Stimulated activated CD4-positive, alpha-beta T cell treated with anti-CD3 and anti-CD28 coated beads, Interleukin-1b, Interleukin-23, amount 100 ng/mL, for 24 hours (primary cell): ENCODE measurements at places on chromosomes 16 and 17.

GRCh38 chr16:51755039-51755501 lies 604.0 kb upstream of the SALL1 start:
- no peak for DNase-seq

DNA sequence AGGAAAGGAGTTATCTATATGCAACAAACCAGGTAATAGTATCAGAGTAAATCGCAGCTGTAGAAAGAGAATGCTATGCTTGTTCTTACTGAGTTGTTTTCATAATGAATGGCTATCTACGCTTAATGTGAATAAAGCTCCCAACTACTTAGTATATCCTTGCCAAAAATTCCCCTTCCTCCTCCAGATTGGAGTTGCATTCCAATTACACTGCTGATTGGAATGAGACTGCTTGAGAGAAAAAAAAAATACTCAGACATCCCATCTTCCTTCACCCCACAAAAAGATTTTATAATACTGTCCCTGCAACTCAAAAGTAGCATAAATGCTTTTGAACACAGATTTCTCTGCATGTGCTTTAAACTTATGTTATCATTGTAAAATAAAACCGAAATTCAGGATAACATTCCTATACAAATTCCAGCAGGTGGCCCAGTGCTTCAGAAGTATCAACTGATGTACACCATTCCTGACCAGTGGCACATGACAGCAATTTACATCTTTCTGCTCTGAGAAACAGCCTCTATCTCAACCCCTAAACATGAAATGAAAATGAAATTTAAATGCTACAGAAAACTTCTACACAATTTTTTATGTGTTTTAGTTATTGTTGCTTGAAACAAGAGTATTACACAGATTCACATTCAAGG lies 47.0 kb downstream of the SMURF2 start:
- no peak for DNase-seq

GRCh38 chr16:48560692-48561091 lies 49.3 kb downstream of the N4BP1 start:
- DNase-seq = no peak

- DNase-seq = no peak
These were observed 50.1 kb downstream of the PIMREG start for GRCh38 chr17:6494239-6494941.

- DNase-seq = no peak
These were observed 70.5 kb downstream of the MARF1 start for GRCh38 chr16:15572329-15573001.

- no peak for DNase-seq
These were observed 2.8 kb upstream of the TEFM start for GRCh38 chr17:30908717-30909420.

- DNase-seq = no peak
These were observed 1046.9 kb upstream of the EEF2KMT start for GRCh38 chr16:6144463-6144862.

DNA sequence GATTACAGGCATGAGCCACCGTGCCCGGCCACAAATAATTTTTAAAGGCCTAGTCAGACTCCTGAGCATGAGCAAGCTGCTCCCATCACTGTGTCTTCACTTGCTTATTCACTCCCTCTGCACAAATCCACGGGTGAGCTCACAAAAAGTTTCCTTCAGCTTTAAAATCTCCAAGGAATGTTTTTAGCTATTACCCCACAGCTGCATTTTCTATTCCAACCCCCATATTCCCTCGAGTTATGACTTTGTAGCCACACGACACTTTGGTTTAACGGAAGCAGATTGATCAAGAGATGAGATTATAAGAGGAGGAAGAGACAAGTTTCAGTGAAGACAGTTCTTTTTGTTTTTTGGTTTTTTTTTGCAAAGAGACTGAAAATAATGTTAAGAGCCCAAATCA lies 49.1 kb upstream of the SLC25A19 start:
- no peak for DNase-seq

- no peak for DNase-seq
These were observed 7.4 kb upstream of the TMEM204 start for GRCh38 chr16:1525871-1526607.

- DNase-seq = no peak
These were observed 13.9 kb downstream of the PER1 start for GRCh38 chr17:8138374-8138671.

GRCh38 chr16:75927810-75928209 lies 201.5 kb upstream of the CPHXL start:
- DNase-seq = no peak

- no peak for DNase-seq
These were observed 718 bp downstream of the NDUFAB1 start for GRCh38 chr16:23595246-23595950.

DNA sequence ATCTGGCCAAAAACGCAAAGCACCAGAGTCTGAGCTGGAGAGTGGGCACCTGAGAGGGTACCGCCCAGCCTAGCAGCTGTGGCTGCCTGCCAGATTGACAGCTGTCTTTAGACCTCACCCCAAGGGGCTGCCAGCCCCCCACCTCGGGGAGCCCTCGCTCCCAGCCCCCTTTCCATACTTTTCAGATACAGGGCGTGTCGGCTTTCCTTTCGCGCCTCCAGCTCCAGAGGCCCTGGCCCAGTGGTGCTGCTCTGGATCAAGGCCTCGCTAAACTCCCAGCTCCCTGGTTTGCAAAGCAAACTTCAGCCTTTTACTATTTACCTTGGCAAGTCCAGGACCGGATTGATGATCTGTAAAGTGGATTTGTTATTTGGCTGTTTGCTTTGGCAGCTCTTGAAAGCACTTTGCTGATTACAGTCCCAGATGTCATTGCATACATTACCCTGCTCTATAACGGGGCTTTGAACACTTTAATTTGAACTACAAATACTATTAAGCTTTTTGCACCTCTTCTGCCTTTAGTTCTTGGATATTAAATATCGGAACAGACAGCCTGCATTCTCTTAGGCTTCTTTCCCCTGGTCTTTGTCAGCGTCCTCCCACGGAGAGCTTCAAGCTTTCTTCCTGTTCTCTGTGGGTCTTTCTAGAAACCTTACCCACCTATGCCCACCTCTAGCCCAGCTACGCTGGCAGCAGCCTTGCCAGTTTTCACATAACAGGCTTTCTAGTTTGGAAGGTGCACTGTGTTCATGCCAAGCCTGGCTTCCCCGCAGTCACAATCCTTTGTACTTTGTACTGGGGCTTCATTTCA lies 63.6 kb upstream of the TBX2 start:
- DNase-seq = no peak

DNA sequence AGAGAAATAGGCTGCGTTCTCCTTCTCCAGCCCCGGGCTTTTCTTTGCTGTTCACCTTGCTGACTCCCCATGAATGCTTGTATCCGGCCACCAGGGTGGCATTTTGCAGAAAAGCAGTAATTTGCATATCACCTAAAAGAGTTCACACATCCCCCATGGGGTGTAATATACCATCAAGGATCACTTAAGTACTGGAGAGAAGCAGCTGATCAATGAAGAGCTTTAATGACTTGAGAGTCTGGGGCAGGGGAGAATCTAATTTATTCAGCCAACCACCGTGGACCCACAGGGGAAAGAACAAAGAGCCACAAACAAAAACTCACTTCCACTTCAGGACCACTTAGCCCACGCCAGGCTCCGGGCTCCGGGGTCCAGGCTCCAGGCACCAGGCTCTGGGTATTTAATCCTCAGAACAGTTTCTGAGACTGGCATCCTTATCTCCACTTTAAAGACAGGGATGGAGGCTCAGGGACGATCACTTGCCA lies 33.9 kb upstream of the SEC14L1 start:
- DNase-seq = no peak

GRCh38 chr17:20205609-20206008 lies 196.4 kb downstream of the SPECC1 start:
- DNase-seq = no peak

DNA sequence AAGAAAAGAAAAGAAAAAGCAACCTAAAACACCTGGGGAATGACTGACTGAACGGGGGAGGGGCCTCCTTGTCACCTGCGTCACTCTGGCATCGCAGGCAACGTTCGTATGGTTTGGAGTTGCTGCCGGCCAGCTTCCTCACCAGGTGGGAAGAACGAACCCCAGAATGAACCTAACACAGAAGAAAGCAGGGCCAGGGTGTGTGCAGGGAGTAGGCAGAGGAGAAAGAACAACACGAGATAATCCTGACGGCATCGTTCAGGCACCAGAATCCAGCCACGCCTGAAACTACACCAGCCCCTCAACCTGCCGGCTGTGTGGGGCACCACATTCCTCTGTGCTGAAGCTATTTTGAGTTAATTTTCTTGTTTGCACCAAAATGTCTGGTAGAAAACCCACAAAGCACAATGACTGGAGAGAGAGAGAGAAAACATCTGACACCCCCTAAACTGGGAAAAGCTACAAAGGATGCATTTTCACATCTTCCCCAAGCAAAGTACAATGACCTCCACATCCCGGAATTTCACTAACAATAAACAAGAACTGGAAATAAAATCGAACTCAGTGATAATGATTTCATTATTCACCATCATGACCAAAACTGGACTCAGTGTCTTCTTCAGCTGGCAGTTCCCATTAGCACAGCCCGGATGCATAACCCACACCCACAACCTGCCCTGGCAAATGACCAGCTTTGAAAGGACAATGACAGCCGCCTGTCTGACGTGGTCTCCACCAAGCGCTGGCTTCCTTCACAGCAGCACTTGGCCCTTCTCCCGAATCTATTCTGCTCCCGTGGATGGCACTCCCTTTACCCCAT lies 23.6 kb downstream of the RAB40B start:
- no peak for DNase-seq

DNA sequence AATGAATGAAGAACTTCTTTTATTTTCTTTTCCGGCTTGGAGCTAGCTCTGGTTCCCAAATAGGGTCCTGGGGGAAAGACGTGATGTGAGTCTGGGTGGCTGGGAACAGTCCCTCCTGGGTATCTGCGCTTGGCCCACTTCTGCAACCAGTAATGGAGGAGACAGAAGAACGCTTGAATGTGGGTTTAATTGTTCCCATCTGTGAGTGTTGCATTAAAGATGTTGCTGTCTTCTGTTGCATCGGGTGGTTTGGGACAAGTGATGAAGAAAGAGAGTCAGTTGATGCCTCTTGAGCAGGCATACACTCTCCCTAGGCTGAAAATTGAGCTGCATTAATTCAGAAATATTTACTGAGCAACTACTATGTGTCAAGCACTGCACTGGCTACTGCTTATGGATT lies 511.1 kb downstream of the CDH13 start:
- DNase-seq = no peak
